ENCODE measurements at places on chromosomes 13 and 19.

GRCh38 chr19:48728911-48729664 lies 9.6 kb upstream of the MAMSTR start:
- no peak for DNase-seq

DNA sequence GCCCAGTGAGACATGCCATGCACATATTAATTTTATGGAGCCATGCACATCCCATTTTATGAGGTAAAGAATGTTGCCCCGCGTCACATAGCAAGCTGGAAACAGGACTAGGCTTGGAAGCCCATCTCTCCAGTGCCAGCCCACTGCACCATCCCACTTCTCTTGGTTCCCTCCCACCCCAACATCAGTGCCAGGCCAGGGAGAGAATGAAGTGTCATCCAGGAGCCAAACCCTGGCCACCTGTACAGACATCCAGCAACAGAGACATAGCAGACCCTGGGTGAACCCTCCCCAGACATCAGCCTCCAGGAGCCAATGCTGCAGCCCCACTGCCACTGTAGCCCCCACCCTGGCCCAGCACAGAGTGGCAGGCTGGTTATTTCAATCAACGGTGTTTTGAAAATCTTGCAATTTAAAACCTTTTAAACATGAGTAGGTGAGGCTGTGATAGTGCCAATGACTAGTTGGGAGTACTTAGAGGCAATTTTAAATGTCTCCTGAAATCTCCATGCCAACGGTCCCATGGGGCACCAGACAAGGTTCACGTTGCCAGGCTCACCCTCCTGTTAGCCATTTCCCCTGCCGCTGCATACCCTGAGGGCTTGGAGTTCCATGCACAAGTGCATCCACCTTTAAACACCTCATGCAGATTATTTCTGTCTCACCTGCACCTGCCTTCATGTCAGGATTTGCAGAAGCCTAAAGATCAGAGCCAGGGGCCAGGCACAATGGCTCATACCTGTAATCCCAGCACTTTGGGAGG lies 34.7 kb downstream of the VSTM2B start:
- peak; percentile 10 for DNase-seq

DNA sequence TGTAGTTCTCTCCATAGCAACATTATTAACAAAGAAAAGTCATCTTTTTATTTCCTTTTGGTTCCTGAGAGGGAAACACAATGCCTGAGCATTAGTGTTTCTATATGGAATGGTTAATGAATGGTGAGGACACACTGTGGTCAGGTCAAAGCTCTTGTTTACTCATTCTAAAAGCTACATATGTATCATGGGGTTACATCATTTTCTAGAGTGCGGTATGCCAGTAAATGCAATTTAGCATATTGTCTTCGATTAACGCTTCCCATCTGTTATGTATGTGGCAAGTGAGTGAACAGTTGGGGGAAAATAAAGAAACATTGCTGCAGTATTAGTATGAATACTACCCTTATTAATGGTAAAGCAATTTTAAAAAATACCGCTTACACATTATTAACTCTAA lies 1152.2 kb upstream of the SPRY2 start:
- DNase-seq: no peak

DNA sequence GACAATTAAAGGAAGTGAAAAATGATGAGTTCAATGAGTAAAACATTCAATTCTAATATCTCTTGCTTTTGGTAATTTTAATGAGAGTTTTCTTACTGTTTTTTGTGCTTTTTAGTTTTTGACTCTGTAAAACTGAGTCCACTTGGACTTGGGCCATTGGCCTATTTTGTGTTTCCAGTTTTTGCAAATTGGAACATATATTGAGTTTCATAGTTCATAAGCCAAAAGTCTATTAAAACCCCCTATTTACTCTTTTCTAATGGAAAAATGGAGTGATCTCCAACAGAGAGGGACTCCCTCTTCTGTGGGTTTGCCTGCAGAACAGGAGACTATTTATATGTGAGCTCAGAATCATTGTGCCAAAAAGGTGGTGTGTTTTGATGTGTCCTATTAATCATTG lies 219.7 kb upstream of the SPRY2 start:
- DNase-seq: no peak

GRCh38 chr19:45216667-45217066 lies 28.5 kb downstream of the EXOC3L2 start:
- DNase-seq: no peak

DNA sequence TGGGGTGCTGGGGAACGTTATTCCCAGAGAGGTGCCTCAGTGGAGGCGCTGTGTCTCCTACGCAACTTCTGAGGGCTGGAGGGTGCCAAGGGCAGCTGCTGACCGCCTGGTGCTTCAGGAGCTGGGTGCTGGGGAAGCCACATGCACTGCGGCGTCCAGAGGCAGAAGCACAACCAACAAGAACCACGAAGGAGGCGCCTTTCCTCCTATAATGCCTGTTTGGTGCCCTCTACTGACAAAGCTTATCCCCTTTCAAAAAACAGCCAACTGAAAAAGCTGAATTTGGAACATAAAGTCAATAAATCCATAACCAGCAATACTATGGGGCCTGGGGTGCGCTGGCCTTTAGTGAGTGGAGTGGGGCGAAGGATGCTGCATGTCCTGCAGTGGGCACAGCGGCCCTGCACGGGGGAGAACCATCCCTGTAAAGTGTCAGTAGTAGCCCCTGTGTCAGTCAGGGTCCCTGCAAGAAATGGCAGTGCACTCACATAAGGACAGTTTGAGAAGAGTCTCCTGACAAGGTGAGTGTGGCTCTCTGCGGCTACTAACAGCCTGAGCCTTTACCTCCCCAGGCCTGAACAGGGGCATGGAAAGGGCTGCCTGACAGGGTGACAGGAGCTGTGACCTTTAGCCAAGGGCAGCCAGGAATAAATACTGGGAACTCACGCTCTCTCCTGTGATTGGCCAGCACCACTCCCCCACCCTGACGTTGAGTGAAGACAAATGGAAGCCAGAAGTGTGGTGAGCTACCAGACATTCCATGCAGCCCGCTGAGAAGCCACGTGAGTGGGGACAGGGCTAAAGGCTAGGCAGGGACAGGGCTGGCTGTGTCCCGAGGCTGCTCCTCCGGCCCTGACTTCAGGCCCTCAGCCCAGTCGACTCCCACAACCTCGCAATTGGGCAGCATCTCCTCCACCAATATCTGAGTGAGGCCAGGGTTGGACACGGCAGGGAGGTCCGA lies 4.5 kb upstream of the B3GNT8 start:
- no peak for DNase-seq

DNA sequence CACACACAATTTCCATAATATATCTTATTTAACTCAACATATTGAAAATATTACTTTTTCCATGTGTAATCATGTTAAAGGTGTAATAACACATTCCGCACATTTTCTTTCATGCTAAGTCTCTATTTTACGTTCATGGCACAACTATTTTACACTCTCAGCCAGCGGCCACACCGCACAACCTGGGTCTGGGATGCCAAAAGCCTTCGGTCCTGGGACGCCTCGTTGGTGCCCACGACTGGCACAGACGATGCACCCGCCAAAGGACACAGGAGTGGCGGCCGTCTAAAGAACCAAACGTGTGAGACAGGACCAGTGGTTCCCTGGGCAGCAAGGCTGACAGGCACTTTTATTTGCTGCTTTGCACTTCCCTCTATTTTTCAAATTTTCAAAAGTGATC lies 10.0 kb upstream of the PROZ start:
- DNase-seq: no peak

GRCh38 chr19:33450689-33451088 lies 70.9 kb downstream of the PEPD start:
- DNase-seq: no peak
